Activated CD8-positive, alpha-beta memory T cell treated with anti-CD3 and anti-CD28 coated beads for 1 hour (primary cell): ENCODE measurements at places on chromosomes 4 and X.

DNA sequence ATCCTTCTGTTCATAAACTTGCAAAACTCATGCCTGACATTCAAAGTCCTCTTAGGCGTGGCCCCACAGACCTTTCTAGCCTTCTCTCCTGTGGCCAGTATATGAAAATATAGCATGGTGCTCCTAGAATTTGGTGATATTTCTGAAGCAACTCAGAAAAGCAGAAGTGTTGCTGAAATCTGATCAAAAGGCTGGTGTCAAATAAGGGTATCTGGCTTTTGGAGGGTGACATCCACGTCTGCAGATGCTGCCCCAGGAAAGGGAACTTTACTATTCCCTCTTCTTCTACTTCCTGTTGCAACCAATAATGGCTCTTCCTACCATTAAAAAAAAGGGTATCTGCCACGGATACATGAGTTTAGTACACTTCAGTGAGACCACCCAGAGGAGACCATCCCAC is 83.9 kb upstream of the RPS6KA3 start:
- DNase-seq, result no peak

GRCh38 chrX:31154946-31155345 is 83.1 kb upstream of the FTHL17 start:
- no peak for DNase-seq

- DNase-seq, result no peak
Observed at GRCh38 chr4:26531491-26532116, 41.3 kb upstream of the CCKAR start.

DNA sequence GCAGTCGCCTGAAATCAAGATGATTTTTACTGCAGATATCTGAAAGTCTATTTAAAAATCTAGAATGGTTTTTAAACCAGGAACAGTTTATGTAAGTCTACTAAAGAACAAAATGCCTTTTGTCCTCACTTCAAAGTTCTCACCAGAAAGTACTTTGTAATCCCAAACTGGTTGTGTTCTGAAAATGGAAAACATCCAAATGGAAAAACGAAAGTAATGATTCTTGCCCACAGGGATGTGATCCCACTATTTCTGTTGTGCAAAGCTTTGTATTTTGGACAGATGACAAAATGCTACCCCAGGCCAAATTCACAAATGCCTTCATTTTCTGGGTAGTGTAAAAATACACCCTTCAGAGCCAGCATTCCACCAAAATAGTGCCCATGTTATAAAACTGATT is 265.5 kb upstream of the FTHL17 start:
- no peak for DNase-seq

DNA sequence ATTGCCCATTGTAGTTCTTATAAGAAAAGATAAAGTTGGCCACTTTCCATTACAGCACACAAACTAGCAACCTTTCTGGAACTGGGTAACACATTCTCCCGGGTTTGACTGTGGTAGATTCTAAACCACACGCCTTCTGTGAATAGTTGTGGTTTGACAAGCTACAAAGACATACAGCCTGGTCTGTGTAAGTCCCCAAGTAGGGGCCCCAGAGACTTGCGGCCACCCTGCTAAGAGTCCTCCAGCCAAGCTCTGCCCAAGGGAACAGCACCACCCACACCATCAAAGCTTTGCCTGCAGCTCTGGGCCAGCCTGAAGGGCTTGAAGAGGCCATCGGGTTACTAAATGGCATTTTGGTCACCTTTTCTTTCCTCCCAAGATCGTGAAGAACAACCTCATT is 203.4 kb downstream of the MAML3 start:
- DNase-seq, result no peak

GRCh38 chrX:38807873-38808272 is 6.6 kb downstream of the MID1IP1 start:
- no peak for DNase-seq

DNA sequence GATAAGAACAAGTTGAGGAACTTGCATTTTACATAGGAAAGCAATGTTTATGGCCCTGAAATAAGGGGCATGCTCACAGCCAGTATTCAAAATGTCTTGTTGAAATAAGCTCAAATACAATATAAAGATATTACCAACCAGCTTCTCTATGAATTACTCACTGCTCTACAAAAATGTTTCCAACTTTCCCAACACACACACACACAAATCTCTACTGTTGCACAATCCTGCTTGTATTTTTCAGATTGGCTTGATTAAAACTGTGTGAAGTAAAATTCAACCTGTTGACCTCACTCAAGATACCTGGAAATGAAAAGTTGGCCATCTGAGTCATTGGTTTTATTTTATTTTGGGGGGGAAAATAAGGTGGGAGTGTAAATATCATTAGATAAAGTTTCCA is 128.6 kb downstream of the CHIC2 start:
- no peak for DNase-seq

DNA sequence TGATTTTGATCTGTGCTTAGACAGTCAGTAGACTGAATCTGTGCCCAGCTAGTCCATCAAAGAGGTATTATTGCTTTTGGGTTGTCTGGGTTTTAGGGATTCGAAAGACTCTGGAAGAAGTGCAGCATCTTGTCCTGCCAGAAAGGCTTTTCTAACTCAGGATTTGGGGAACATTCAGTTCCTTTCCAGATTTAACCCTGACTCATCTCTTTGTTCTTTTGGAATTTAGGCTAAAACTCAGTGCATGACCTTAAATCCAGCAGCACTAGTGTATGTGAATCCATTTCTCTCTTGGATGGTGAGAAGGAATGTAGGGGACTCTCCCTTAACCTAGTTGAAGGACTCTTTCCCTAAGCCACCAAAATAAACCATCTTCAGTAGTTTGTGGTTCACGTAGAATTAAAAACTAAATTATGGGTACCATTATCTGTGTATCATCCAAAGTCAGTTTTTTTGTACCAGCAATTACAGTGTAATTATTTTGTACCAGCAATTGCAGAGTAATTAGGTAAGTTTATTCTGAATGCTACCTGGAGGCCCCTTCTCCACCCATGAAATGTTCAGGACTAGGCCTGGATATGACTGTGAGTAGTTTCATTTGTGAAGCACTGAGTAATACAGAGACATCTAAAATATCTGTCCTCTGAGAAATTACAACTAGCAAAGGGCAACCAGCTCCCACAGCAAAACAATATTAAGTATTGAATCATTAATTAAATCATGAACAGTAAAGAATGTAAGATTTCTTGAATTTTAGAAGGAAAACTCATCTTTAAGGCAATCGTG is 384.0 kb downstream of the TMA16 start:
- no peak for DNase-seq

DNA sequence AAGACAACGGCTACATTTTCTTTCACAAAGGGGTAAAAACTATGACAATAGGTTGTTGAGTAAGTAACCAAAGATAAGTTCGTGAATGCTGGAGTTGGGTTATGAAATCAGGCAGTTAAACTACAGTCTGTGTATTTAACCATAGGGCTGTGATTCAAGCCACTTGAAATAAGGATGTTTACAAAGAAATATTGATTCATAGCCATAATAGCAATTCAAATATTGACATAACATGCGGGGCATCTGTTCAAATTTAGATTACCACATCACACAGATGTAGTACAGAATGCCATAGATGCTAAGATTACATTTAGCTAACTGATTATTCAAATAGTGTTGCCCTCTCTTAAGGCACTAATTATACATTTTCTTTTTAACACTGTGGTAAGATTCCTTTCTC is 364.1 kb downstream of the FSTL5 start:
- DNase-seq, result no peak

DNA sequence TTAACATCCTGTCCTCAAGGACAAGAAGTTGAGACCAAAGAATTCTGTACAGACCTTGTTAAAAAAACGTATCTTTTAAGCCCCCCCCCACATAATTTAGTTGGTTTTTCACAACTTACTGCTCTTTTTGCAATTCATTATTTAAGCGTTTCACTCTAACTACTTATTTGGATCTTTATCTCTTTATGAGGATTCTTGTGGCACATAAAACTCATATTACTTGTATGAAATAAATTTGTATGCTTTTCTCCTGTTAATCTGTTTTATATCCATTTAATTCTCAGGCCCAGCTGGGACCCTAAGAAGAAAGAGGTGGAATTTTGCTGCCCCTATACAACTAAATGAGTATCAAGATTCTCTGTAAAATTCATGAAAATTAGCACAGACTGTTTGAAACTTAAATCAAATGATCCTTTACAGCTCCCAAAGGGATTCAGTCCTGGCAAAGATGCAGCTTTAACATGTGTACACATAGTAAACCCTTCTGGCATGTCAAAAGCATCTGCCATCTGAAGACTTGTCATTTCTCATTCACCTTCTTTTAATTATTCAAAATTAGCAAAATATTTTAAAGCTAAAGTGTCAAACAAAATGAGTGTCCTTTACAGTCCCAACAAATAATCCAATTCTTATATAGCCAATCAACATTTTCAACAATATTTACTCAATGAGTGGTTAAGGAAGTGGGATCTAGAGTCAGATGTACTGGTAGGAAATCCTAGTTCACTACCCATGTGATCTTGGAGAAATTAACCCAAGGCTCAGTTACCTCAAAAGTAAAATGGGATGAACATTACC is 17.7 kb downstream of the ARAP2 start:
- no peak for DNase-seq

- DNase-seq, result no peak
Observed at GRCh38 chr4:34721835-34722234, 1522.5 kb downstream of the ARAP2 start.

DNA sequence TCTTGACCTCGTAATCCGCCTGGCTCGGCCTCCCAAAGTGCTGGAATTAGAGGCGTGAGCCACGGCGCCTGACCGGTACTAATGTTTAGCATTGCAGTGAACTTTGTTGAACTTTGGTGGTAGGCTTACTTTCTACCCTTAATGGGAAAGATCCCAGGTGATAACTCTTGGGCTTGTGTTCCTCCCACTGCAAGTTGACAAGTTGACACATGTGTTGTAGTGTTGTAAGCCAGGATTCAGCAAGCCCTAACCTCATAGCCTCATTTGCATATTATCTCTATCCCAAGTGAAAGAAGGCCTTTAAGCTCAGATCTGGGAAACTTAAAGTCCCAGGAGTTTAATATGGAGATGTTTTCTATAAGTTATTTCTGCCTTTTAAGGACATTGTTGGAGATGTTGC is 80.0 kb upstream of the CLCN4 start:
- no peak for DNase-seq

DNA sequence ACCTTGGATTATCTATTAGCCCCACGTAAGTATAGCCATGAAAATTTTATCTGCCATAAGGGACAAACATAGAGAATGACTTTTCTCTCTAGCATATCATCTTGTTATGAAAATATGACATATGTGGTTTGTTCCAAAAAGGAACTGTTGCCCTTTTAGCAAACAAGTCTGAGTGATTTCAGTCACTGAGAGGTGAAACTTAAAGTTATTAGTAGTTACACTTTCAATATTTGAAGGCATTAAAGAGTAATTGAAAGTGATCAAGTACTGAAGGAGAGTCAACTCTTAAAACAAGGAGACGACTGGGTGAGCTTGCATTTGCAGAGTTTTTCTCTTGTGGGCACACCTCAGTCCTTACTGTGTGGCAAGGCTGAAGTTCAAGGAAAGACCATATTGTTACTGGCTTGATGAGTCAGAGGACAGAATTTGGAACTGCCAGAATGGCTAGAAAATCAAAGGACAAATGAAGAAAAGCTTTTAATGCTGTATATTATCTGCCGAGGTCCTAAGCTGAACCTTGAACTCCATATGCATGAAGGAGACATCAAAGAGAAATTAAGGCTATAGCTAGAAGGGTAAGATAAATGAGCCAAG is 205.1 kb upstream of the EMCN start:
- no peak for DNase-seq

GRCh38 chr4:146488495-146489174 is 33.1 kb downstream of the SLC10A7 start:
- DNase-seq, result no peak

DNA sequence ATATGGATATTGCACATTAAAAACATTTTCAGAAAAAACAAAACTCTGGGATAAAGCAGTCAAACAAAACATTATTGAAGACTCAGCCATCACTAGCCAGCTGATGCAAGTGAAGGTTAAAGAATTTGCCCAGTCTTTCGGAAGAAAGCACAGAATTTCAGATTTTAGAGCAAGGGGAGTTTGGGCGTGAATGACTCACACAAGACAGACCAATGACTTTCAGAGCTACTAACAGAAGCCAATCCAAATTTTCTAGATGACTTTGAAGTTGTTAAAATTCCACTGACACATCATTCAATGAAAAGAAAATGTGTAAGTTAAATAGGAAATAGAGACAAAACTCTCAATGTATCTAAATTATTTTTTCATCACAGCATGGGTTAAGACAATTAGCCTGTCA is 4.0 kb downstream of the MRFAP1L1 start:
- no peak for DNase-seq

- DNase-seq, result no peak
Observed at GRCh38 chrX:83535417-83536196, 27.5 kb downstream of the POU3F4 start.

GRCh38 chrX:23911126-23911835 is 3.5 kb downstream of the CXorf58 start:
- DNase-seq, result no peak

DNA sequence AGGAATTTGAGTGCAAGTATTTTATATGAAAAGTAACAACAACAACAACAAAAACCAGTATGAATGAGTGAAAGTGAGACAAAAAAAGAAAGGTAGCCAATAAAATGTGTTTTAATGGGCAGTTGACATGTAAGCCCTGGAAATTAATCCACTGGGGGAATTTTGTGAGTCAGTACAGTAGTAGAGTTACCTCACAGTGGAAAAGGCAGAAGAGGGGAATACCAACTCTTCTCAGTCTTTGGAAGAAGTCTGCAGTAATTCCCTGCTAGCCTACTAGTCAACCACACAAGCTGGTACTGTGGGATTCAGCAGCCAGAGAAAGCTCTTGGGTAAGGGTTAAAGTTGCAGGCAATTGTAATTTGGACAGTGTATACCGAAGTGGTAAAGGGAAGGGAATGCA is 76.3 kb upstream of the IL15 start:
- DNase-seq, result no peak

- DNase-seq, result no peak
Observed at GRCh38 chr4:174929346-174929745, 11.2 kb downstream of the ADAM29 start.

- DNase-seq, result no peak
Observed at GRCh38 chrX:45540181-45540580, 339.5 kb upstream of the DIPK2B start.

GRCh38 chrX:73134741-73135140 is 55.4 kb upstream of the PABPC1L2A start:
- DNase-seq, result no peak

- DNase-seq, result no peak
Observed at GRCh38 chr4:149322203-149322602, 493.4 kb downstream of the IQCM start.

DNA sequence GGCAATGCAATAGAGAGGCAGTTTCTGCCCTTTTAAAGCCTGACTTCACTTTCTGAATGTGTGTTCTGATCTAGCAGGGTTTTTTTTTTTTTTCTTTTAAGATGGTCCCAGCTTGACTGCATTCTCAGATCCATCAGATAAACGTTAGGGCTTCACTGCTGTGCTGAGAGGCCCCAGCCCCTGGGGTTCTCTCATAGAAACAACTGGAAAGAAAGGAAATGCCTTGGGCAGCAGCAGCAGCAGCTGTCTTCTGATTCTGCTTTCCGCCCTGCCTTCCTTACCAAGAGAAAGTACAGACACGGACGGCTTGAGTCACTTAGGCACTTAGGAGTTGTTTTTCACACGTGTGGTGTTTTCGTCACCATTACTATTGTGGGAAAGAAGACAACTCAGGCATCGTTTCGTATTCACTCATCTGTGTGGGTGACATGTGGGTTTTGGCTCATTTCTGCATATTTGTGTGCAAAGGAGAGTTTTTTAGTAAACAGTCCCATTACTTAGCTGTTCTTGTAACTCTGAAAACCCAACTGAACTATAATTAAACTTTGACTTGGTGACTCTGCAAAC is 172.0 kb downstream of the PTTG2 start:
- no peak for DNase-seq

- DNase-seq, result no peak
Observed at GRCh38 chrX:26670521-26670920, 454.6 kb downstream of the MAGEB5 start.
